GM23248 (cell line): ENCODE measurements at places on chromosomes 11 and 22. TPM values are rescaled to one million over a fixed set of nuclear protein-coding genes. Genes with fewer than 3 reads are reported as not detected.

The CASP4 gene
- 111 and 114 TPM in 2 replicates for total RNA-seq

The CCND1 gene
- 684 and 695 TPM in 2 replicates for total RNA-seq

The YWHAH gene
- 148 and 168 TPM in 2 replicates for total RNA-seq

GRCh38 chr11:13135385-13136271, 126.5 kb downstream of the RASSF10 start:
- H3K36me3 ChIP-seq = no peaks in the 10 kb centered on the region
- peak; percentile 32 for DNase-seq
- peaks cover 31% of the 10 kb centered on the region for H3K4me1 ChIP-seq

- no peak for DNase-seq
- no peak overlapping the region for H3K4me3 ChIP-seq
- no peaks in the 10 kb centered on the region for H3K4me1 ChIP-seq
- no peaks in the 10 kb centered on the region for H3K36me3 ChIP-seq
These were observed 102.0 kb downstream of the TIMP3 start for GRCh38 chr22:32903507-32903906.

- H3K36me3 ChIP-seq = no peaks in the 10 kb centered on the region
- H3K4me3 ChIP-seq = no peak overlapping the region
- no peak for DNase-seq
- H3K27ac ChIP-seq = no peak overlapping the region
- no peaks in the 10 kb centered on the region for H3K4me1 ChIP-seq
- no peaks in the 10 kb centered on the region for H3K27me3 ChIP-seq
These were observed 639.6 kb downstream of the BRD1 start for GRCh38 chr22:49188091-49188490.

DNA sequence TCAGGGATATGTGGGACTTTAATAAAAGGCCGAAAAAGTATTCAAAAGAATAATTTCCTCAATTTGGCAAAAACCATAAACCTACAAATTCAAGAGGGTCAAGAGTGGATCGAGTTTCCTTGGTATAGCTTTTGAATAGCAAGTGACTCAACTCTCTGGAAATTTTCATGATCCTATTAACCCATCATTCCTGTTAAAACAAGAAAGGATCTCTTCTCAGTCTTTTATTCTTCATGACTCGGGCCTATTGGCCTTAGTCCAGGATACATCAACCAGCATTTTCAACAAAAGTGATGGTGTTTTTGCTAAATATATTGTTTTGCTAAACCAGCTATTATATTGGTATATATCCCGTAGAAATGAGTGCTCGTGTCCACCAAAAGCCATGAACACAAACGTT, 110.3 kb downstream of the ATXN10 start:
- H3K27me3 ChIP-seq = no peaks in the 10 kb centered on the region
- H3K27ac ChIP-seq = no peak overlapping the region
- no peak overlapping the region for H3K4me3 ChIP-seq
- H3K36me3 ChIP-seq = no peaks in the 10 kb centered on the region
- DNase-seq = peak; percentile 24
- H3K4me1 ChIP-seq = peaks cover 33% of the 10 kb centered on the region

DNA sequence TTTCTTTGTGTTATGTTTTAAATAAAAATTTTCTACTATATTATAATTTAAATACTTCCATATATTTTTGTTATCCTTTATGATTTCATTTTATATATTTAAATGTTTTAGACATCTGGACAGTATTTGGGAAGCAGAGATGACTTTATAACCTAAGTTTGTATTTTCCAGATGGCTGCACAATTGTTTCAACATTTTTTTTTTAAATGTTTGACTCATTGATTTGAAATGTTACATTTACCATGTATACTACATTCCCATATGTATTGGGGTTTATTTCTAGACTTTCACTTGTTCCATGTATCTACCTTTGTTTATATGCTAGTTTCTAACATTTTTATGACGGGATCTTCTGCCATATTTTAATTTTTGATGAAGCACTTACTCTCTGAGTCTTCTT, 766.5 kb downstream of the METTL15 start:
- DNase-seq = no peak
- H3K27me3 ChIP-seq = no peaks in the 10 kb centered on the region
- no peaks in the 10 kb centered on the region for H3K36me3 ChIP-seq
- no peak overlapping the region for H3K4me3 ChIP-seq

GRCh38 chr22:42655693-42656092, 6.5 kb upstream of the CYB5R3 start:
- H3K36me3 ChIP-seq = no peaks in the 10 kb centered on the region
- H3K4me3 ChIP-seq = no peak overlapping the region
- no peaks in the 10 kb centered on the region for H3K27me3 ChIP-seq
- no peak for DNase-seq
- H3K4me1 ChIP-seq = no peaks in the 10 kb centered on the region

GRCh38 chr11:1530686-1531448, 41.2 kb downstream of the DUSP8 start:
- H3K27ac ChIP-seq = peak overlapping the region; percentile 88
- no peaks in the 10 kb centered on the region for H3K27me3 ChIP-seq
- no peaks in the 10 kb centered on the region for H3K36me3 ChIP-seq
- no peak overlapping the region for H3K4me3 ChIP-seq

DNA sequence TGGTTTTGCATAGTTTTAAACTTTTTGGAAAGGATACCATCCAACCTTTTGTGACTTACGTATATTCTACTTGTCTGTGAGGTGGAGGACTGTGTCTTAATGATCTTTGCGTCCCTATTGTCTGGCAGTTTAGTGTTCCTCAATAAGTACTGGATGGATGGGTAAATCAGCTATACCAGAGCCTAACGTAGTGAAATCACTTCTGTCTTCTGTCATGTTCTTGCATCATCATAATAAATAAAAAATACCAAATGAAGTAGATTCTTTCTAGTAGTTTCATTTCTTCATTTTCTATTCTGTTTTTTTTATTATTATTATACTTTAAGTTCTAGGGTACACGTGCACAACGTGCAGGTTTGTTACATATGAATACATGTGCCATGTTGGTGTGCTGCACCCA, 66.4 kb downstream of the ACER3 start:
- no peaks in the 10 kb centered on the region for H3K36me3 ChIP-seq
- H3K4me3 ChIP-seq = no peak overlapping the region
- H3K27ac ChIP-seq = no peak overlapping the region
- H3K4me1 ChIP-seq = no peaks in the 10 kb centered on the region
- no peaks in the 10 kb centered on the region for H3K27me3 ChIP-seq
